ENCODE measurements at places on chromosomes 4 and X. TPM values are rescaled to one million over a fixed set of nuclear protein-coding genes. Genes with fewer than 3 reads are reported as not detected.

The FAM53A gene
- 2.7 TPM for polyA plus RNA-seq

The FGF5 gene
- not detected for polyA plus RNA-seq

The AMBN gene
- polyA plus RNA-seq, result not detected

The SLC9B1 gene
- polyA plus RNA-seq, result 2.4 TPM

The STATH gene
- polyA plus RNA-seq, result not detected

The PCDH18 gene
- not detected for polyA plus RNA-seq

The GRK4 gene
- polyA plus RNA-seq, result 0.92 TPM

GRCh38 chrX:129773649-129774458, 5.9 kb upstream of the SASH3 start:
- H3K36me3 ChIP-seq, result no peaks in the 10 kb centered on the region
- no peak overlapping the region for H3K4me3 ChIP-seq
- peak overlapping the region; percentile 99 for H3K27ac ChIP-seq
- H3K4me1 ChIP-seq, result peaks cover 42% of the 10 kb centered on the region
- no peaks in the 10 kb centered on the region for H3K27me3 ChIP-seq
- no peak for DNase-seq

- no peaks in the 10 kb centered on the region for H3K36me3 ChIP-seq
- H3K27me3 ChIP-seq, result no peaks in the 10 kb centered on the region
- H3K27ac ChIP-seq, result no peak overlapping the region
- DNase-seq, result no peak
These were observed 19.6 kb downstream of the MGST2 start for GRCh38 chr4:139685180-139685579.

DNA sequence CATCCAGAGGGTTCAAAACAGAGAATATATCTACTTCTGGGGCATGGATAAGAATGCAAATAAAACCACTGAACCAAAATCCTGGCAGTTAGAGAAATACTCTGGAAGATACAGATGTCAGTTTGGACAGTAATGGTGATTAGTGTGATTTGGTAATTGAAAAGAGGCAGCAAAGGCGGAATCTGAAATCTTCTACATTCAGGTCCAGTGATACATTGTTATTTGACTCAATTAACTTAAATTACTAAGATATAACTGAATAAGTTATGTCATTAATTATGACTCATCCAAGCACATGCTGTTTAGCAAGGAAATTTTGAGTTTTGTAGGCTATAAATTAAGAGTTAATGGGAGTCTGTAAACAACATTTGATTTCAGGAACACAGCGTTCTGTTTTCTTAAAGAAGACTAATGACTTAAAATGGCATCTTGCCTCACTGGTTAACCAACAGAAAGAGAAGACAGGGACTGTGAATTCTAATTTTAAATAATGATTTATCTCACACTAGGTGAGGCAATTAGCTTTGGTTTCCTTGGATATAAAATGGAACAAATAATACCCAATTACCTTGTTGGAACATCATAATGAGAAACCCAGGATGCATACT, 937.1 kb downstream of the PDHA2 start:
- H3K36me3 ChIP-seq, result no peaks in the 10 kb centered on the region
- H3K4me3 ChIP-seq, result no peak overlapping the region
- no peaks in the 10 kb centered on the region for H3K27me3 ChIP-seq
- no peaks in the 10 kb centered on the region for H3K4me1 ChIP-seq

GRCh38 chrX:107979534-107979933, 2.6 kb downstream of the TEX13B start:
- no peak for DNase-seq
- peaks cover 6% of the 10 kb centered on the region for H3K27me3 ChIP-seq
- H3K27ac ChIP-seq, result no peak overlapping the region
- H3K4me1 ChIP-seq, result no peaks in the 10 kb centered on the region
- H3K36me3 ChIP-seq, result no peaks in the 10 kb centered on the region

DNA sequence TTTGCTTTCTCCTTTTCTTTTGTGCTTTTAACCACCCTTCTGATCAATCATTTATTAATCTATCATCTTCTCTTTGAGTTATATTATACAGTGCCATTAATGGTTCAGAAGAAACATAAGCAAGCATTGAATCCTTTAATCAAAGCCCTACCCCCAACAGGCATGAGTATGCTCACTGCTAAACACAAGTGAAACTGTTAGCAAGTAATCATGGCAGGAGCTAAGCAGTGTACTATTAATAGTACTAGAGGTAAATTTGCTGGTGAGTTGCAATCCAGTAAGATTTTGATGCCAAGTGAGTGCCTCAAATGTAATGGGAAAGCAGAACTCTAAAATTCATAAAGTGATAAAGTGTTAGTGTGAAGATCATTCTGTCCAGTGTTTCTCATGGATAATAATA, 57.2 kb downstream of the FNIP2 start:
- DNase-seq, result no peak
- H3K4me3 ChIP-seq, result no peak overlapping the region
- no peaks in the 10 kb centered on the region for H3K36me3 ChIP-seq
- H3K27me3 ChIP-seq, result peaks cover 85% of the 10 kb centered on the region
- no peak overlapping the region for H3K27ac ChIP-seq

DNA sequence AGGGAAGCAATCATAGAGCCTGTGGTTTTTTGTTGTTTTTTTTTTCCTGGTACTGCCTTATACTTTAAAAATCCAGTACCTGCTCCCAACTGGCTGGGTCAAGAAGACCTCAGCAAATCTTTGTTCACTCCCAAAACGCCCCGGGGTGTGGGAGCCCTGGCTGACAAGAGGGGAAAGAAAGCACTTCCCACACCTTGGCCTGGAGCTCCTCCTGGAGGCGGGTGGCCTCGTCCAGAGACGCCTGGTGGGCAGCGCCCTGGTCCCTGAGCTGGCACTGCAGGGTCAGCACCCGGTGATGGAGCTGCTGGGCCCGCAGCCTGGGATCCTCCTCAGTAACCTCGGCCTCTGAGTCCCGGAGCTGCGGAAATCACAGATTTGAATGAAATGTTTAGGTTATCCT, 38.2 kb downstream of the C4orf50 start:
- DNase-seq, result no peak
- peaks cover 17% of the 10 kb centered on the region for H3K27me3 ChIP-seq
- no peaks in the 10 kb centered on the region for H3K4me1 ChIP-seq
- peaks cover 21% of the 10 kb centered on the region for H3K36me3 ChIP-seq
- no peak overlapping the region for H3K27ac ChIP-seq
- no peak overlapping the region for H3K4me3 ChIP-seq

DNA sequence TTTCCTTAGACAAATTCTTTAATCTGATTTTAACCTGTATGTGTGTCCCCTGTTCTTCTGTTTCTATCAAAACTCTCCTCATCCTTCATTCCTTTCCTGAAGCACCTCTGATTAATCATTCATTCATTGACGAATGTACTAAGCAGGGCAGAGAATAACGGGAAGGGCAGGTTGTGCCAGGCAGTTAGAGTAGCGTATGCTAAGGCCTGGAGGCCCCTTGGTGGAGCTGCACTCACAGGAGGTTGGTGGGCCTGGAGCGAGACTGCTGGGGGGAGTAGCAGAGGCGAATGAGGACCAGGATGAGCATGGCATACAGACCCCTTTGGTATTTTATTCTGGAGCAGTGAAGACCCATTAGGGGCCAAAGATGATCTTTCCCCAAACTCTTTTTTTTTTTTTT, 22.5 kb downstream of the PTTG2 start:
- peak overlapping the region; percentile 66 for H3K27ac ChIP-seq
- peaks cover 82% of the 10 kb centered on the region for H3K4me1 ChIP-seq
- H3K27me3 ChIP-seq, result no peaks in the 10 kb centered on the region
- peak overlapping the region; percentile 45 for H3K4me3 ChIP-seq

DNA sequence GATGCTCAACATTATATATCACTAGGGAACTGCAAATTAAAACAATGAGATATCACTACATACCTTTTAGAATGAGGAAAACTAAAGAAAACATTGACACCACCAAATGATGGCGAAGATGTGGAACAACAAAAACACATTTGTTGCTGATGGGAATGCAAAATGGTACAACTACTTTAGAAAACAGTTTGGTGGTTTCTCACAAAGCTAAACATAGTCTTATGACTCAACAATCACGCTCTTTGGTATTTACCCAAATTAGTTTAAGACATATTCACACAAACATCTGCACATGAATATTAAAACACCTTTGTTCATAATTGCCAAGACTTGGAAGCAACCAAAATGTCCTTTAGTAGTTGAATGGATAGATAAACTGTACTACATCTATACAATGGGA, 53.2 kb downstream of the USO1 start:
- peaks cover 50% of the 10 kb centered on the region for H3K36me3 ChIP-seq
- H3K27me3 ChIP-seq, result no peaks in the 10 kb centered on the region
- H3K4me3 ChIP-seq, result no peak overlapping the region
- H3K4me1 ChIP-seq, result no peaks in the 10 kb centered on the region
- H3K27ac ChIP-seq, result no peak overlapping the region
- no peak for DNase-seq

- no peak for DNase-seq
- no peak overlapping the region for H3K4me3 ChIP-seq
- no peaks in the 10 kb centered on the region for H3K36me3 ChIP-seq
These were observed 141.3 kb downstream of the AFAP1 start for GRCh38 chr4:7798178-7798995.

DNA sequence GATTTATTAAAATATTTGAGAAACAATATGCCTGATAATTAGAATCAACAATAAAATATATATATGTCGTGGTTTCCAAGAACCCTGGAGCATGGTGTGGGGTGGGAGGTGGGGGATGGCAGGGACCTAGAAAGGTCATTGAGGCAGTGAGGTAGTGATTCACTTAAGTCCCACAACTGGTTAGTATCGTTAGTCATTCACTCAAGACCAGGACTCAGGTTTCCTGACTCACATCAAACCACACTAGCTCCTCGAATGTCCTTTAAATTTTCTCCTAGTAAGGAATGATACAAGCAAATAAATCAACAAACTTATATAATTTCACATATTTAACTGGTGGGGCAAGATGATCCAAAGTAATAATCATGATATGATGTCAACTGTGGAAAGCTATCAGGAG, 158.8 kb upstream of the AADAT start:
- no peaks in the 10 kb centered on the region for H3K4me1 ChIP-seq
- H3K36me3 ChIP-seq, result no peaks in the 10 kb centered on the region
- no peak overlapping the region for H3K4me3 ChIP-seq
- no peaks in the 10 kb centered on the region for H3K27me3 ChIP-seq
- H3K27ac ChIP-seq, result no peak overlapping the region
- no peak for DNase-seq

- peaks cover 21% of the 10 kb centered on the region for H3K4me1 ChIP-seq
- H3K4me3 ChIP-seq, result peak overlapping the region; percentile 53
- H3K27me3 ChIP-seq, result no peaks in the 10 kb centered on the region
- DNase-seq, result no peak
- peaks cover 7% of the 10 kb centered on the region for H3K36me3 ChIP-seq
- peak overlapping the region; percentile 34 for H3K27ac ChIP-seq
These were observed 105.1 kb upstream of the ARHGAP24 start for GRCh38 chr4:85369703-85370380.

- H3K27me3 ChIP-seq, result no peaks in the 10 kb centered on the region
- no peak overlapping the region for H3K27ac ChIP-seq
- H3K36me3 ChIP-seq, result peaks cover 58% of the 10 kb centered on the region
- peaks cover 5% of the 10 kb centered on the region for H3K4me1 ChIP-seq
- DNase-seq, result no peak
These were observed 133.5 kb upstream of the NUDT6 start for GRCh38 chr4:123055943-123056342.

DNA sequence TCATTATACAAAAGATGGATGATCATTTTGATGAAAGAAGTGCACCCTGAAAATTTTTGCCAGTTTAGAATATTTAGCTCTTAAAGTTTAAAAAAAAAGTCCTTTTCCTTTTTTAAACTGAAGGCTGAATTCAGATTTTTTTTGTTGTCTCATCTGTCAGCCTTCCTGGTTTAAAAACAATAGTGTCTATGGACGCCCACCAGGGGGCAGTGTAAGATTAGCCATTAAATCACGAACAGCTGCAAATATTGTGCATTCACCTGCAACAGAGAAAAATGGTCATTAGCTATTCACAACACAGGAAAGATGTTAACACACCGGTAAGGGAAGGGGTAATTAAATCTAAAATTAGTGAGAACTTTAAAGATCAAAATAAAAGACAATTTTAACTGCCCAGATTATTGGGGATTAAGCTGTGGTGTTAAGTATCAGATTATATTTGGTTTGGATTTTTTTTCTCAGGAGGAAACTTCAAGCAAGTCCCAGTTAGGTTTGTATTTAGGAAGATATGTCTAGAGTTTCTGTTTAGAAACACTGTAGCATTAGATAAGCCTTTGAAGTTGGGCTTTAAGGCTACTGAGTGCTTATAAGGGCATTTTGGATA, 4.4 kb upstream of the CXorf38 start:
- no peak overlapping the region for H3K4me3 ChIP-seq
- H3K4me1 ChIP-seq, result peaks cover 9% of the 10 kb centered on the region
- no peaks in the 10 kb centered on the region for H3K27me3 ChIP-seq
